ENCODE measurements at places on chromosomes 11 and 22.

DNA sequence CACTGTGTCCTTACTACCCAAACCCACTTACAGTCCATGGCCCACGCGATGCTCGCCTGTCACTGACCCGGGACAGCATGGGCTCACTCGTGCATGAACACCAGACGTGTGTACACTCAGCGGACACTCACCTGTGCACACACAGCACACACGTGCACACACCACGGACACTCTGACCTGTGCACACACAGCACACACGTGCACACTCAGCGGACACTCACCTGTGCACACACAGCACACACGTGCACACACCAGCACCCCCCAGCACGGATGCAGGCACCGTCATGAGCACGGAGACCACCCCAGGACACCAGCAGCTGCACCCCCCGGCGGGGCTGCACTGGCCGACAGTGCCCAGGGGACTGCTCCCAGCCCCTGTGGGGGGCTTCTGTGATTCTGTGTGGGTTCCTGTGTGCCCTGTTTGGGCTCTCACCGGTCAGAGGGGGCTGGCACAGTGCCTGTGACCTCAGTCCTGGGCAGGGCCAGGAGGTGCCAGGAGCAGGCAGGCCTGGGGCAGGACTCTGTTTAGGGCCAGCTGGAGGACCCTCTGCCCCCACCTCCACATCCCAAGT, 20.2 kb downstream of the CRELD2 start:
- DNase-seq = no peak

DNA sequence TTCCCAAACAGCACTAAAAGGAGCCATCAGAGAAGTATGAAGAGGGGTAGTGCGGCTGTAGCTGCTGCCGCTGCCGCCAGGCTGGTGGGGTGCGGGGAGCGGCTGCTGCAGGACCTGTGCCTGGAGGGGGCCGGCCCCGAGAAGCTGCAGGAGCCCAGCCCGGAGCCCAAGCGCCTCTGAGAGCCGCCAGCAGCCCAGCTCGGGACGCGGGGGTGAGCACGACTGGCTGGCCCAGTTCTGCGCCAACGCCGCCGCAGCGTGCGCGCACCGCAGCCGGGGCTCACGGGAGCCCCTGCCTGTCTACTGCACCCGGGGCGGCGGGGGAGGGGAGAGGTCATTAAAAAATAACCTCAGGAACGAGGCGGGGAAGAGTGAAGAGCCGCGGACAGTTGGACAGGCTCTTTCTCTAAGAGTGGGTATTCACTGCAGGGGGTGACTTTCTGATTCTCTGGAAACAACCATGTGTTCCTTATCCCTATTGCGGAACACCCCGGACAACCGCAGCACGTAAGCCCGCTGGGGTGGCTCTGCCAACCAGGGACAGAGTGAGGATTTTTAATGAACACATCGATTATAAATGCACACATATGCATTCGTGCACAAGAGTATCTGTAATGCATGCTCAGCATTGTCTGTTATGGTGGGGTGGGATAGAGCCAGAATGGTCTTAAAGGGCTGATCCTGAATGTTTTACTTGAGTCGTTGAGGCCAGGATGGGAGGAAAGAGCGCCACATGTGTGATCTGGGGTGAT, 453 bp downstream of the GAS2 start:
- no peak for DNase-seq

GRCh38 chr22:38214302-38215056, 12.7 kb downstream of the MAFF start:
- DNase-seq = no peak

- DNase-seq = no peak
Measured at GRCh38 chr11:131980888-131981668, 610.7 kb downstream of the NTM start.

DNA sequence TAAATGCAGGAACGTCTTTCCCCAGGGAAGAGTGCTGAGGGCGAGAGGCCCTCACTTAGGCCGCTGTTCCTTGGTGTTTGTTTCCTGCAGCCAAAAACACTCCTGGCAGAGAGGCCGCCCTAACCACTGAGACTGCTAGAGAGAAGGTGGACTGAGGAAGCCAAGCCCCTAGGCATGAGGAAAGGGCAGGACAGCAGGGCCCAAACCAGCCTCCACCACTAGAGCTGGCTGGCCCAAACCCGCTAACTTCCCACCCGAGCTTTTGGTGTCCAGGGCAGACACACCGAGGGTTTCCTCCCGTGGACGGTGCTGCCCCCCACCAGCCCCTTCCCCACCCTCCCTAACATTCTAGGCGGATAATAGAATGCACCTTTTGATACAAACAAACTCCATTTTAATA, 6.0 kb downstream of the FGF19 start:
- no peak for DNase-seq
